ENCODE measurements at places on chromosomes 11 and 22.

- no peak for DNase-seq
Observed at GRCh38 chr11:35151241-35151640, 12.3 kb downstream of the CD44 start.

DNA sequence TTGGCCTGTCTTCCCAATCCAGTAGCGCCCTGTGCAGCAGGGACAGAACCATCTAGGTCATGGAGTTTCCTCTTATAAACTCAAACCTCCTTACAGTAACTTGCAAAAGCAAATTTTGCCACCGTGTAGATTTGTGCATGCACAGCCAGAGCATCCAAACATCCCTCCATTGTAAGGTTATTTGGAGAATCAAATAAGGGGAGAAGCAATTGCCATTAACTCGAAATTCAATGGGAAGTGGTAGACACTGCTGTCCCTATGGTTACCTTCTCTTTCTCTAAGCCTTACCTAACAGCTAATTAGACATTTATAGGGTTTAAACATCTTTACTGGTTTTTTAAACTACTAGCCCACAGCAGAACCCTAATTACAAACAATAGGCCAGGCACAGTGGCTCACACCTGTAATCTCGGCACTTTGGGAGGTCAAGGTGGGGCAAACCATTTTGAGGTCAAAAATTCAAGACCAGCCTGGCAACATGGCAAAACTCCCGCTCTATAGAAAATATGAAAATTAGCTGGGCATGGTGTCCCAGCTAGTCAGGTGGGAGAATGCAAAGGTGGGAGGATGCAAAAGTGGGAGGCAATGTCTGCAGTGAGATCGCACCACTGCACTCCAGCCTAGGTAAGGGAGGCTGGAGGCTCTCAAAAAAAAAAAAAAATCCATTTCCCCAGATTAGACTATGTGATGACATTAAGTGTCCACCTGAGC, 6.6 kb downstream of the HSPA8 start:
- DNase-seq = no peak

DNA sequence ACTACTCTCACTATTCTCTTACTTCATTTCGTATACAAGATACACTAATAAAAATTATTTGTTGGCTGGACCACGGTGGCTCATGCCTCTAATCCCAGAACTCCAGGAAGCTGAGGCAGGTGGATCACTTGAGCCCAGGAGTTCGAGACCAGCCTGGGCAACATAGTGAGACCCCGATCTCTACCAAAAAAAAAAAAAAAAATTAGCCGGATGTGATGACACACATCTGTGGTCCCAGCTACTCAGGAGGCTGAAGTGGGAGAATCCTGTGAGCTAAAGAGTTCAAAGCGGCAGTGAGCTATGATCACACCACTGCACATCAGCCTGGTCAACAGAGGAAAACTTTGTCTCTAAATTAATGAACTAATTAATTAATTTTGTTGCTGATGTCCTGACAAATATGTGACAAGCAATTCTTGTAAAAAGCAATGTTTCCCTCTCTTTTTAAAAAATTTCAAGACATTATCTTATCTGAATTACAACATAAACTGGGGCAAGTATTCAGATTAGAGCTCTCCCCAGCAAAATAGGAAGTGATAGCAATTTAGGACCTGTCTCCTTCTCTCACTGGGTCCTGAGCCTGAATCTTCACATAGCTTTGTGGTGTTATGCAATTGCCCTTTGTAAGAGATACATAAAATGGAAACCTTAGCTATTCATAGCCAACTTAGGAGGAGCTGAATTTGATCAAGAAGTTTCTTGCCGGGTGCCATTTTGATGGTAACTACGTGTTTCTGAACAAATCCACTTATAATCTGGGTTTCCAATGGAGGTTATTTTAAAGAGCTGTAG, 17.6 kb upstream of the TMA7B start:
- DNase-seq = no peak

DNA sequence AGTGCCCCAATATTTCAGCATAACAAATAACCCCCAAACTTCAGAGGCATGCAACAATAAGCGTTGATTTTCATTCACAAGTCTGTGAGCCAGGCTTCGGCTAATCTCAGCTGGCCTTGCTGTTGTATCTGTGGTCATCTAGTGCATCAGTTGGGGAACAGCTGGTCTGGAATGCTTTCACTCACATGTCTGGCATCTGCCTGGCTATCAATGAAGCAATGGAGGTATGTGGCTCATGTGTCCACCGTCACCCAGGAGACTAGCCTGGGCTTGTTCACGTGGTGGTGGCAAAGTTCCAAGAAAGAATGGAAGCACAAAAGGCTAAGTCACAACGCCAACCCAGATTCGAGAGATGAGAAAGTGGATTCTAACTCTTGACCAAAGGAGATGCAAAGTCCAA, 304.8 kb upstream of the ISX start:
- no peak for DNase-seq

DNA sequence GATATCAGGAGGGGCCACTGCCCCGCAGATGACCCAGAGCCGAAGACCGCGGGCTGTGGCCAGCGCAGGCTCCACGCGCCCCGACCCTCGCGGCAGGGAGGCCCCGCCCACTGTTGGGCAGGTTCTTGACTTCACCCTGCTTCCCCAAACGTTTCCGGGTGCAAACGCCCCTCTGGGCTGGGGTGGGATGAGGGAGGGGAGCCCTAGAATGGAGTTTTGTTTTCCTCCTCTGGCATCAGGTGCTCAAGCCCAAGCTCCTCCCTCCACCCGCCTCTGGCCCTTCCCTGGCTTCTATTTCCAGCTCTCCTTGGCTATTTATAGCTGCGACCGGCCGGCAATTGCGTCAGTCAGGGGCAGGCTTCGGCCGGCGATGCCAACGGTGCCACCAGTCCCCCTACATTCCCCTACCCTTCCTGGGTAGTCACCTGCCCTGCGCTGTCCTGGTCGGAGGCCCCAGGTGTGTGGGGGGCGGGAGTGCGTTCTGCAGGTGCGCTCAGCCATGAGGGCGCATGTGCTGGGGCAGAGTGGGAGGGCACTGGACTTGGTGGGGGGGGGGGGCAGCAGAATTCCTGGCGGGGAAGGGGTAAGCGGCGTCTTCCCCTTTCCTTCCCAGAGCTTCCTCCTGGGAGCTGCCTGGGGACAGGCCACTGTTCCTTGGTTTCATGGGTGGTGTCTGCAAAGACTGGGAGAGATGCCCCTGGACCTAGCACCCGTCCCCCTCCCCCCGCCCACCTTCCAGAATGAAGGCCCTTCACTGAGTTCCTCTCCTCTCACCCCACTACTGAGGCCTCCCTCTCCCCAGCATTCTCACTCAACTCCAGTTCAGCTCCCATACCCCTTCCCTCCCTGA, 23.6 kb downstream of the DUSP8 start:
- DNase-seq = no peak

GRCh38 chr11:69060806-69061712, 12.3 kb downstream of the TPCN2 start:
- no peak for DNase-seq

DNA sequence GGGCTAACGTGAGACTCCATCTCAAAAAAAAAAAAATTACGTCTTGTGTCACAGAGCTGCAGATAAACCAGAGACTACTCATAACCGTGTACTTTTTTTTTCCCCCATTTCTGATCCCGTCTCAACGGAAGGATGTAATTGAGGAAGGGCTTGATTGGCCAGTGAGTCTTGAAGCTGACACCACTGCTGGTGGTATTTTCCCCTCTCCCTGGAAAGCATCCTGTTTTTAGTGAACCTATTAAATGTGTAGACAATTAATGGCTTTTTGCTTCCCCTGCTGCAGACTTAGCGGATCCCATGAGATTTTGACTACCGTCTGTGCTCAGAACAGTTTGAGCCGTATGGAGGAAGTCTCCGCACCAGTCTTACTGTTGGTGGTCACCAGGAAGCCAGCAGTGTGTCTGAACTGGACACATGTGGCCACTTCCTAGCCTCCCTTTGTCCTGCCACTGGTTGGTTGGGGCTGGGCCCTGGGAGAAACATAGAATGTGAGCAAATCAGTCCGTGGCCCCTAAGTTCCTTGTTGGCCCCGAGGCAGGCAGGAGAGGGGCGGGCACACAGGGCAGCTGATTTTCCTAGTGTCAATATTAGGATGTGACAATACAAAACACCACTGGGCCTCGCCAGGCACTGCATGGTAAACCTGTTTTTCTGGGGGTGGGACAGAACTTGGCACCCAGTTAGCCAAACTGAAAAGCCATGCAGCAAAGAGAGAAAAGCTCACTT, 3.1 kb downstream of the BIK start:
- DNase-seq = no peak

DNA sequence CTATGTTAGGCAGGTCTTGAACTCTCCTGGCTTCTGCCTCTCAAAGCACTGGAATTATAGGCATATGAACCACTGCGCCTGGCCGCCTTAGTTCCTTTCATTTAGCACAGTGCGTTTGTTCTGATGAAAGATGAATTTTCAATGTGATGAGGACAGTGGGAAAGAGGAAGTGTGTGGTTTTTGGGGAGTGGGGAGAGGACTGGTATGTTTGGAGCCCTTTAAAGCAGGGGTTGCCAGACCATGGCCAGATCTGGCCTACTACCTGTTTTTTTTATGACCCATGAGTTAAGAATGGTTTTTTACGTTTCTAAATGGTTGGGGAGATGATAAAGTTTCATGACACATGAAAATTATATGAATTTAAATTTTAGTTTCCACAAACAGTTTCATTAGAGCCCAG, 12.5 kb downstream of the ATXN10 start:
- no peak for DNase-seq

GRCh38 chr11:45651841-45652749, 13.3 kb downstream of the CHST1 start:
- no peak for DNase-seq
